ENCODE measurements at places on chromosomes 3 and 15.

- DNase-seq, result no peak
Measured at GRCh38 chr3:53856964-53857363, 10.6 kb downstream of the IL17RB start.

DNA sequence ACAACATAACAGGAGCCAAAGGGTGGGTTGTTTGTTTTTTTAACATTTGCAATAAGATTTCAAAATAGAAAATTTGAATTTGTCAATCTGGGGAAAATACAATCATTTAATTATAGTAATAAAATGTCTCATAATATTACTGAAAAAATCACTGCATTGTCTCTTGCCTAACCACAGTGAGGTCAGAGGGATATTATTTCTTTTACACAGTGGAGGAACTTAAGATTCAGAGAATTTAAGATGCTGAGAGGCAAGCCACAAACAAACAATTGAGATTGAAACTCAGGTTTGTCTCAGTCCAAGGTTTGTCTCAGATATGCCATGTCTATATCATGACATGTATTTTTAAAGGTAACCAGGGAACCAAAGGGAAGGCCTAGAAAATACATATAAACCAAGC, 428.7 kb downstream of the FOXP1 start:
- no peak for DNase-seq

DNA sequence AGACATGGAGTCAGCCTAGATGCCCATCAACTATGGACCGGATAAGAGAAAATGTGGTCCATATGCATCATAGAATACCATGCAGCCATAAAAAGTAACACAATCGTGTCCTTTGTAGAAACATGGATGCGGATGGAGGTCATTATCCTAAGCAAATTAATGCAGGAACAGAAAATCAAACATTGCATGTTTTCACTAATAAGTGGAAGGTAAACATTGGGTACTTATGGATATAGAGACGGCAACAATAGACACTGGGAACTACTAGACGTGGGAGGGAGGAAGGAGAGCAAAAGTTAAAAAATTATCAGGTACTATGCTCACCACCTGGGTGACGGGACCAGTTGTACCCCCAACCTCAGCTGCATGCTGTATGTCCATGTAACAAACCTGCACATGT, 2.5 kb downstream of the PLD1 start:
- no peak for DNase-seq

GRCh38 chr15:29533647-29534046, 264.0 kb upstream of the NSMCE3 start:
- no peak for DNase-seq

DNA sequence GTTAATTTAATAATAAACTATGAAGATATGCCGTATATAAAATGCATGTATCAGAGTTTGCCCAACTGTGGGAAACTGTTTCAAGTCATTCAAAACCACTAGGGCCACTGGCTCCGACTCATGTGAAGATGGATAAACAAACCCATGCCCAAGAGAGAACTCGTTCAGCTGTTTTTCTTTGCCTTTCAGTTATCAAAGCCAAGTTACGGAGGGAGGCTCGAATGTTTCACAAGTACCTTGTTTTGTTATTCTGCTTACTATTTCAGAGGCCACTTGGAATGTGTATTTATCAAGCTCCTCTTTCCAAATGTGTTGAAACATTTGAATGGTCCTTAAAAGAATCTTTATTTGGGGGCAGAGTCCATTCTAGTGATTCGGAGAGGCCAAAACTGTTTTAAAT, 82.1 kb downstream of the DUT start:
- DNase-seq, result no peak
